ENCODE measurements at places on chromosomes 1 and 21.

GRCh38 chr1:160481979-160482596, 41.0 kb downstream of the SLAMF6 start:
- no peak for DNase-seq

GRCh38 chr1:162373072-162373427, 3.6 kb downstream of the SPATA46 start:
- DNase-seq = no peak

DNA sequence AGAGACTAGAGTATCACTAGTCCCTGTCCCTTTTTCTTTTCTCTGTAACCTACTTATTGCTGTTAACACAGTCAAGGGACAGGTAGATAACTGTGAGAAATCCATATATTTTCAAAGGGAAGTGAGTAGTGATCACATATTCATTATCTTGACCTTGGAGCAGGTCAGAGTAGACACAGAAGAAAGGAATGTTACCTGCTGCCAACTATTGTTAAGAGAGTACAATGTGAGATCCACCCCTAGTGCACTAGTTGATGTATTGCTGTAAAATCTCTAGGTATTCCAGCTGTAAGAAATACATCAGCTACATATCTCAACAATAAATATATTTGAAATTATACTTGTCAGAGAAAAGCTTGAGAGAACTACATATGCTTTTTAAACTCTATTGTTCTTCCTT, 68.7 kb upstream of the ADGRL2 start:
- no peak for DNase-seq

DNA sequence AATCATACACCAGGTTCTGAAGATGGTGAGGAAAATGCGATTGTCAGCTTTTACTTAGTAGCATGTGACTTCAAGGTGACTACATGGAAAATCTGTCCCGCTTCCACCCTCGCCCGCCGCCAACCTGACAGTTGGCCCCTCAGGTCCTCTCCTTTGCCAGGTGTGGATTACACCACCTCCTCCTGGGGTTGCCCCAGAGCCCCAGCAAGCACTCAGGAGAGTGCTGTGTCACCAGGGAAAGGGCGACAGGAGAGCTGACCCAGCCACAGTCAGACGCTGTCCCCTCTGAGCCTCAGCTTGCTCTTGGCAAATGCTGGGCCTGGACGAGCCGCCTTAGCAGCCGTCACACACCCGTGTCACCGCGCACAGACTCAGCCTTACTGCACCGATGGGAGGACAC, 17.9 kb downstream of the PTTG1IP start:
- no peak for DNase-seq

DNA sequence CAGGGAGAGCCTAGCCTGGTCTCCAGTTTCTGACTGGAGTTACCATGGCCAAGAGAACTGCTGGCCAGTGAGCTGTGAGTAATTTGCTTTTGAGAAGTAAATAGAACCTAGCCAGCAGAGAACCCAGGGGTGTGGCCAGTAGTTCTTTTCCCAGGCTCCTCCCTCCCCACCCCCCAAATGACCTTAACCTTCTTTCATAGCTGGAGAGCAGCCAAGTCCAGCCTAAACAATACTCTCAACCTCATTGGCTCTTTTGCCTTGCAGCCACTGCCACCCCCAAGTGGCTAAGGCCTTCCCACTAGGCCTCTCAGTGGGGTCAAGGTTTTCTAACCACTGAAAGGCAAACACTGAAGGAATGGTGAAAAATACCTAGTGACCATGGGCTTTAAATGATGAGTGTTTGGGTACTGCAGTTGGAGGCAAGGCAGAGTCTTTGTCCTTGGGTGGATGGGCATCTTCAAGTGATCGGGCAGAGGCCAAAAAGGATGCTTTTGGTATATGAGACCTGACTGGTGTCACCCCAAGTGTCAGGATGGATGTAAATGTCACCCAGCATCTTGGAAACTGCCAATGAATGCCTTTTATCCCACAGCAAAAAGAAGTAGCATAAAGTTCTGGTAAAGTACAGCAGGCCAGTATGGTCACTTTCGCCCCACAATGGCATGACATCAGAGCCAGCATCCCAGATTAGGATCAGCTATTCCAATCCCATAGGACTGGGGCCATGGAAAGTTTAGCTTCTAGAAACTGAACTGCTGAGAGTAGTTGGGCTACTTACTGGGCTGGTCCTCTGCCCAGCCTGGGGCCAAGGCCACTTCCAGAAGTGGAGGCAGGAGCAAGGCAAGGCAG, 3.5 kb upstream of the PIGV start:
- peak; percentile 69 for DNase-seq

- no peak for DNase-seq
These were observed 14.0 kb downstream of the FAAP20 start for GRCh38 chr1:2180297-2181245.

DNA sequence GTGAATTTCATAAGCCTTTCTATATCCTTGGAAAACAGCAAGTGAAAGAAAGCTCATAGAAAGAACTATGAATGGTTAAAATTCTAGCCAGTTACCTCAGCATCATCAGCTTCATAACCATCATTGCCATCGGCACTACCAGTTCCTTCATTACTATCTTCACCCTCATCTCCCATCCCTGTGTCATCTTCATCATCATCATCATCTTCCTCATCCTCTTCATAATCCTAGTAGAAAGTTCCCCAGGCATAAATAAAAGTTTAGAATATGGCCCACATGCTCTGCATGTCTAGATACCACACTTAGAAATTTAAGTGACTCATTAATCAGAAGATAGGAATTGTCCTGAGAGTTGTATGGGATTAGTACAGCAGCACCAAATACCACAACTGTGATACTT, 49.0 kb downstream of the TPR start:
- no peak for DNase-seq

- no peak for DNase-seq
These were observed 127.8 kb downstream of the KCNJ6 start for GRCh38 chr21:37788503-37788902.

GRCh38 chr21:34185026-34185750, 111.8 kb downstream of the MRPS6 start:
- DNase-seq = no peak

DNA sequence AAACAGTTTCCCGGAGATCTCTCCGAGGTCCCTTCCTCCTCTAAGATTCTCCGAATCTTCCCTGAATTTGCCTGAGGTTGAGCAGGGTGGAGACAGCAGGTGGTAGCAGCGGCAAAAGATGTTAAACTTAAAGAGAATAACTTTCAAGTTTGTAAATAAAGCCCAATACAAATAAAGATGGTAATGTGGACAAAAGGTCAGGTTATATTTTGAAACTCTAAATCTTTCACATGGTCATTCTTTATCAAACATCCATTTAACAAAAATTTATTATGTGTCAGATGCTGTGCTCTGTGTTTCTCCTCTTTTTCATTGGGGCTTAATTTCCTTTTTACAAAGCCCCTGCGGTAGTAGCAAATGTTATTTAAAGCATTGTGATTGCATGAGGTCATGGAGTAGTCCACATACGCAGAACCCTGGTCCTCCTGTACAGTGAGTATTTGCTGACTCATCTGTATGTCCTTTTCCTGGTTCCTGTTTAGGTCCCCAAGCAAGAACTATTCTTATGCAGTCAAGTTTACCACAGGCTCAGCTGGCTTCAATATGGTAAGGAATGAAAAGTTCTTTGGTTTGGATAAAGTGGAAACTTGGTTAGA, 119.2 kb downstream of the ITSN1 start:
- DNase-seq = peak; percentile 96

All from astrocyte of the hippocampus (primary cell).